ENCODE measurements at places on chromosomes 2 and 18. TPM values are rescaled to one million over a fixed set of nuclear protein-coding genes. Genes with fewer than 3 reads are reported as not detected.

DNA sequence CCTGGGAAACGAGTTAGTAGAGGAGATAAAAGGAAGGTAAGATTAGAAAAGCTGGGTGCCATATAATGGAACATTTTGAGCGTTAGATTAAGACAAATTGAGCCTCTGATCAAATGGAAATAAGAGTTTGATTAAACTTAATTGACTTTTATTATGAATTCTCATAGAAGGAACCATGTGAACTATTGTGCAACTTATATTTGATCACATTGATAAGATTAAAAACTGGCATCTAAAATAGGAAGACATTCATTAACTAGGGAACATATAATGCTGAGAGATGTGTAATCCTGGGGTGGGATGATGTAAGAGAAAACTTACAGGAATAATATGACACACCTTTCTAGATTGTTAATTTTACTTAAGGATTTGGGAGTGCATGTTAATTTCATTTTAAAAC is 22.5 kb downstream of the TBR1 start:
- H3K4me1 ChIP-seq = no peaks in the 10 kb centered on the region
- H3K4me3 ChIP-seq = no peak overlapping the region
- H3K27me3 ChIP-seq = peaks cover 12% of the 10 kb centered on the region

DNA sequence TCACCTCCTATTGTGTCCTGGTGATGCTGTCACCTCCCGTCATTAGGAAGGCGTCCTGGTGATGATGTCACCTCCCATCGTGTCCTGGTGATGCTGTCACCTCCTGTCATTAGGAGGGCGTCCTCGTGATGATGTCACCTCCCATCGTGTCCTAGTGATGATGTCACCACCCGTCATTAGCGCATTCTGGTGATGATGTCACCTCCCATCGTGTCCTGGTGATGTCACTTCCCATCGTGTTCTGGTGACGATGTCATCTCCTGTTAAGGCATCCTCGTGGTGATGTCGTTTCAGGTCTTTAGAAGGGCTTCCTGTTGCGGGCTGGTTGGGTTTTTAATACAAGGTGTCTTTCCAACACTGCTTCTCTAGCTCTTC is 40.7 kb downstream of the CTDP1 start:
- no peaks in the 10 kb centered on the region for H3K4me1 ChIP-seq
- H3K27ac ChIP-seq = no peak overlapping the region
- no peaks in the 10 kb centered on the region for H3K36me3 ChIP-seq
- no peak for DNase-seq

DNA sequence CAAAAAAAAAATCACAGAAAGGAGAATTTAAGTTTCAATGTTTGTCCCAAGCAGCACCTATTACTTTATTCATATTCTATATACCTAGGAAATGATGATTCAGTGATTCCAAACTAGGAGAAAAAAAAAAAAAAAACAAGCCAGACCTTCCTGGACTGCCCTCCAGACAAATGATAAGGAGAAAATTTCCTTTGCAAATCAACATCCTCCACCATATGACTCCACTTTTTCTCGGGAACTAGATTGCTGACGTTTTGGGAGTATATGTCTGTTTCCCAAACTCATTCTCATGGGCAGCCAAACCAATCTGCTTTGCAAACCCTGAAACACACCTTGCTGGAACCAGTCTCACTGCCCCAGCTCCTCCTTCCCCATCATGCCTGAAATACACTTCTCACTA is 16.8 kb downstream of the AP1S3 start:
- H3K4me3 ChIP-seq = no peak overlapping the region
- no peaks in the 10 kb centered on the region for H3K27me3 ChIP-seq
- no peaks in the 10 kb centered on the region for H3K36me3 ChIP-seq
- no peaks in the 10 kb centered on the region for H3K4me1 ChIP-seq
- H3K27ac ChIP-seq = no peak overlapping the region
- no peak for DNase-seq

DNA sequence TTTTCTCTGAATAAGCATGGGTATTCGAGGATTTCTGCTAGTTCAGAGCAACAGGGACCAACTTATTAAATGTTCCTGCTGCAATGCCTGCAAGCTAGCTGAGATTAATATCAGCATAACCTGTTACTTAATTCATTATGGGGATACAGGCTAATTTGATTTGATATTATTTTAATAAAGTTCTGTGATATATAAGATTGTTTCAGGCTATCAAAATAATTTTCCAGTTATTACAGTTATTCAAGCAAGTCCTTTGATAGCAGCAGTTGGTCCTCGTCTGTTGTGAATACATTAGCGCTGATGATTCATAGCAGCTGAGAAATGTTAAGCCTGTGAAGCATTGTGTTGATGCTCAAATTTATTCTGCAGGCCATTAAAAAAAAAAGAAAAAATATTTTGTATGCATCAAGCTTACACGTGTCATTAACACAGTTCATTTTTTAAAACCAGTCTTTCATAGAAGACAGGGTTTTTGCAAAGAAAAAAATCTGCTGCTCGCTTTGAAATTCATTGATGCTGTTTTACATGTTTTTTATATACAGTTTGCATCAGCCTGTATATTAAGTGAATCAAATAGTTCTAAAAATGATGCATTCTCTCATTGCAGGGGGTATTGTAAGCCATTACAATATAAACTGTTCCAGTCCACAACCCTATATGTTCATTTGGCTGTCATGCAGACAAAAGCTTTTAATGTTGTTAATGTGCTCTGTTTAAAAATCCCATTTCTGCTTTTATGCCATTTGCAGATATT is 482.5 kb downstream of the BCL11A start:
- no peaks in the 10 kb centered on the region for H3K27me3 ChIP-seq
- H3K4me3 ChIP-seq = no peak overlapping the region
- no peaks in the 10 kb centered on the region for H3K36me3 ChIP-seq
- no peaks in the 10 kb centered on the region for H3K4me1 ChIP-seq
- no peak overlapping the region for H3K27ac ChIP-seq

GRCh38 chr2:114010001-114010400 is 120.1 kb downstream of the ACTR3 start:
- no peak for DNase-seq
- no peak overlapping the region for H3K4me3 ChIP-seq
- no peak overlapping the region for H3K27ac ChIP-seq
- H3K4me1 ChIP-seq = no peaks in the 10 kb centered on the region
- H3K27me3 ChIP-seq = no peaks in the 10 kb centered on the region

GRCh38 chr2:131104487-131105155 is 515 bp upstream of the PLEKHB2 start:
- no peaks in the 10 kb centered on the region for H3K36me3 ChIP-seq
- H3K4me1 ChIP-seq = peaks cover 29% of the 10 kb centered on the region
- DNase-seq = peak; percentile 74
- H3K27me3 ChIP-seq = no peaks in the 10 kb centered on the region

Gene DNAH7
- total RNA-seq = 0.07 TPM

DNA sequence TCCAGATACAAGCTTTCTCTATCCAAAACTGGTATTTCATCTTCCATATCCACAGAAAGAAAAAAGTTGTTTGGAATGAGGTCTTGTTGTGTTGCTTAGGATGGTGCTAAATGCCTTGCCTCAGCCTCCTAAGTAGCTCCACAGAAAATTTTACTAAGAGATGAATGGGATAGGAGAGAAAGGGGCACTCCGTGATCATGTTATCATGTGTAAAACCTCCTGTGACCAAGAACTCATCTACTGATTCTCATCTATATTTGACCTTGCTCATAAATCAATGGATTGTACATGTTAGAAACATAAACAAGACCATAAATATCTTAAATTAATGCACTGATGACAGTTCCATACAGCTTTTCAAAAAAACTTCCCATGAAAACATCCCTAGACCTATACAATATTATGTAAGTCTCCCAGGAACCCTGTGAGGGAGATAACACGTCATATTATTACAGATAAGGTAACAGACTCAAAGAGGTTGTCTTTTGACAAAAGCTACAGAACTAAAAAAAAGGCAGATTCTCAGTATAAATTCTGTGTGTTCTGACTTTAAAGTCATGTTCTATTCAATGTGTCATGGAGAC is 29.3 kb upstream of the KYNU start:
- no peak for DNase-seq
- no peaks in the 10 kb centered on the region for H3K36me3 ChIP-seq
- H3K4me3 ChIP-seq = no peak overlapping the region
- H3K27ac ChIP-seq = no peak overlapping the region
- H3K27me3 ChIP-seq = no peaks in the 10 kb centered on the region

Gene SLC5A7
- not detected for total RNA-seq

GRCh38 chr18:21489119-21489750 is 111.3 kb downstream of the ESCO1 start:
- H3K4me3 ChIP-seq = no peak overlapping the region
